M059J (cell line): ENCODE measurements at places on chromosomes 16 and 17.

DNA sequence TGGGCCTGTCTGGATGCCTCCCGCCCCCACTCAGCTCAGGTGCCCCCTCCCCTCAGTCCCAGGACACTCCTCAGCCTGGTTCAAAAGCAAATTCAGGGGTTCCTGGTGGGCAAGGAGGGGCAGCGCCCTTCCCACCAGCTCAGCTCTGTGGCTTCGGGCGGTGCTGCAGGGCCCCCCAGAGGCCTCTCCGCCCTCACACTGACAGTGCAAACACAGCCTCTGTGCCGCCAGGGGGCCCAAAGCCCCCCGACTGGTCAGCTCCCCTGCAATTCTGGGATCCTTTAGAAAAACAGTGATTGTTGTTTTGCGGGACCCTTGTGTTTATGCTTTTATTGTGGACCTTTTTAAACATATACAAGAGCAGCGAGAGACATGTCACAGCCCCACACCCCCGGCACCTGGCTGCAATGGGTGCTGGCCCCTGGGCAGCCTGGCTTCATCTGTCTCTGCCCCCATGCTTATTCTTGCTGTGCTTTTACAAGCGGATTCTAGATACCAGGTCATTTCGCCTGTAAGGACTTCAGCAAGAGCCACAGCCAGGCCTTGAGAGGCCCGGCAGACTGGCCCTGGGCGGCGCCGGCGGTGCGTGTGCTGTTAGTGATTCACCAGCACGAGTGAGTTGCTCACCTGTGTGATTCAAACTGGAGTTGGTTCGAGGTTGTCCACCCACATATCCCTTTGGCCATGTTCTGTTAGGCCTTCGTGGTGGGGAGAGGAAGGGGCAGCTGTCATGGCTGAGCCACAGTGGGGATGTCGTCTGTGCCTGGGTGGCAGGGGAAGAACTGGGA, 21.2 kb downstream of the ZNF469 start:
- DNase-seq = no peak

GRCh38 chr16:68627951-68628425, 17.1 kb upstream of the CDH3 start:
- peak; percentile 64 for DNase-seq

- DNase-seq = no peak
These were observed 1.1 kb downstream of the PRSS22 start for GRCh38 chr16:2856686-2857450.

GRCh38 chr16:69909760-69910159, 41.4 kb upstream of the CLEC18A start:
- no peak for DNase-seq

DNA sequence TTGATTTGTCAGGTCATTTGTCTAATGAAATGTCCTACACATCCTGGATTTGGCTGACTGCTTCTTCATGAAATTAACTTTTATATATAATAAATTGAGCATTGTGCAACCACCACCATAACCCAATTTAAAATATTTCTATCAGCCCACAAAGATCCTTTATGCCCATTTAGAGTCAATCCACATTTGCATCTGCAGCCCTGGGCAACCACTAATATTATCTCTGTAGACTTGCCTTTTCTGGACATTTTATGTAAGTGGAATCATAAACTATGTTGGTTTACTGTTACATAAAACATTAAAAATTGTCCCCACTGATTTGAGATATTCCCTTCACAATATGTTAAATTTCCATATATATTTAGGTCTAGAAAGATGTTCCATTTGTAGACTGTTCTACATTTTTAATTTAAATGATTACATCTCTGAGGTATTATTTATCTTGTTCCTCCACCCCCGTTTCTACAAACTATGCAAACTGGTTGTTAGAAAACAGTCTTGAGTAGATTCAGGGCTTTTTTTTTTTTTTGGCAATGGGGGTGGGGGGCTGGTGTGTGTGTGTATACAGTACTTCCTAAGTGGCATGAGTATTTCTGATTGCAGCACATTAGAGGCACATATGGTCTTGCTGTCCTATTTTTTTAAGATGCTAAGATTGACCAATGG, 16.7 kb downstream of the RFWD3 start:
- no peak for DNase-seq

GRCh38 chr17:58112970-58113631, 29.9 kb downstream of the DYNLL2 start:
- DNase-seq = peak; percentile 59

DNA sequence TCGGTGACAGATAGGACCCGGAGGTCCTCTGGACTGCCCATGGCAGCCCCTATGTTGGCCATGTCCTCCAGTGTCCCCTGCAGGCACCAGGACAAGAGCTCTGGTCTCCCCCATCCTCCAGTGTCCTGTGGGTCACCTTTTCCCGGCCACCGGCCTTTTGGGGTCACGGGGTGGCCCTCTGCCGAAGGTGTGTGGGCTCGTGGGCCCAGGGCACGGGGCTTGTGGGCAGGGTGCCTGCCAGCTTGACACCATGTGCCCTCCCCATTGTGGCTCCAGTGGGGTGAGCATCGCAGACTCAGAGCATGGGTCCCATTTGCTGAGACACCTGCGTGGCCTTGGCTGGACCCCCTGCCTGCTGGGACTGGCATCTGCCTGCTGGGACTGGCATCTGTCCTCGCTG, 18.1 kb downstream of the GSE1 start:
- DNase-seq = no peak

- DNase-seq = no peak
These were observed 3.8 kb upstream of the TMEM220 start for GRCh38 chr17:10733666-10734065.

DNA sequence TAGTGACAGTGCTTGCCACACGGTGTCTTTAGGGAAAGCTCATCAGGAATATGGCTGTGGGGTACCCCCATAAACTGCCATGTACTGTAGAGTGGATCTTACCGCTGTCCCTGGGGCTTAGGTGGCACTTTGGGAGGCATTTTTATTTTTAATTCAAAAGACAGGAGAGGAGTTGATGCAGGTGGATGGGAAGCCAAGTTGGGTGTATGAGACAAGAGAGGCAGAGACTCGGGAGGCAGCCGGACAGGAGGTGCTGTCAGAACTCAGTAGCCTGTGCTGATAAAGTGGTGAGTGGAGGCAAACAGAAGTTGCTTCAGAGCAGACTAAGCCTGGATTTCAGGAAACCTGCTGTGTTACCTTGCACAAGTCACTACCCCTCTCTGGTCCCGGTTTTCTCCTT, 185.9 kb downstream of the TMEM132E start:
- no peak for DNase-seq

DNA sequence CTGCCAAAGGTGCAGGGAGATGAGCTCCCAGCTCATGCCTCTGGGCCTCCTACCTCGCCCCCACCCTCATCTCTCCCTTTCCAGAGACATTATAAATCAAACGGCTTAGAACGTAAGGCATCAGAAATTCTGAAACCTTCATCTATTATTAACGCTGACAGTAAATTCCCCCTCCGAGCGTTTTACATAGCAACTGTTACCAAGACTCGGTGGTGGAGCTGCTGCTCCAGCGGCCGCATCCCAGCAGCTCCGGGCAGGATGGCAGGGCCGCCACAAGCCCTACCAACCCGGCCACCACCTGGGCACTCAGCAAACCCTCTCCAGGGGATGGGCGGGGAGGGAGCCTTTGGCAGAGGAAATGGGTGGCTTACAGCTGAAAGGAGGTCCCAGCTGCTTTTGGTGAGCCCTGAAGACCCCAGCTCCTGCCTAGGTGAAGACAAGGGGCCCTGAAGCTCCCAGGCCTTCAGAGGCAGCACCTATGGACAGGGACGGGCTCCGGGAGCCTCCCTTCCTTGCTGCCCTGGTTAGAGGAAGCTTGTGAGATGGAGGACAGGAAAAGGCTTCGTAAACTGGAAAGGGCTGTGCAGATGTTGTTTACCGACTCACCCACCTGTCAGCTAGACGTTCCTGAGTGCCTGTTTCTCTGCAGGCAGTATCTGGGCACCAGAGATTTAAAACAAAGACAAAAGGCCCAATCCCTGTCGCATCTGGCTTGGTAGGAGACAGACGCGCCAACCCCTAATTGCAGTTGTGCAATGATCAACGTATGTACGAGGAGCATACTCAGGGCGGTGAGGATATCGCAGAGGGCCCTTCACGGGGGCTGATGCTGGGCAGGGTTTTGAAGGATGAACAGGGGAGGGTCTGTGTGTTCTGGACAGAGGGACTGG, 76.9 kb downstream of the RAI1 start:
- DNase-seq = no peak

DNA sequence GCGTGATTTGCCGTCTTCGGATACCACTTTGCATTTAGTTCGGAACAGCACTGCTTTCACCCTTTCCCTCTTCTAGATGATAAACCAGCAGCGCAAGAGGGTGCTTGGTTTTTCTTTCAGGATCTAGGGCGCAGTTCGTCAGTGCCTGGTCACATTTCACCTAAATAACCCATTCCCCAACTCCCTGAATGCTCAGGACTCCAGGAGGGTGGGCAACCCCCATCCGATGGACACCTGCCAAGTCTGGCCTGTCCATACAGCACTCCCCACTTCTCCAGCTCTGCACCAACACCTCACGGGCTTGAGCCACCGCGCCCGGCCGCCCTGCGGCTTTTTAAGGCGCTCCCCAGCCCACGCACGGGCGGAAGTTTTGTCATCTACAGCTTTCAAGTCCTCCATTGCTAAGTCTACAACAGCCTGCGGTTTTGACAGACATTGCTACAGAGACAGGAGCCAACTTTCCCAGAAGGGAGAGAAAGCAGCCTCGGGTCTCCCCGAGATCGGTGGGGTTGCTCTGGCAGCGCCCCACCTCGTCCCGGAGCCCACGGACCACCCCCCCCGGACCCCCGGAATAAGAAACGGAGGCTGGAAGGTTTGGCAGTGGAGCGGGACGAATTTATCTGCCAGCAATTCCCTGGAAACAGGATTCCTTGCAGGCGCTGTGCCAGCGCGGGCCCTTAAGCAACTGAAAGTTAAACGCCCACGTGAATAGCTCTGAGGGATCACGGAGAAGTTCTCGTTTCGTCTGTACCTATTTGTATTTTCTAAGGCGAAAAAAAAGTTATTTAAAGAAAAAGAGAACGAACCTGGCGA, 38.6 kb upstream of the SLFN13 start:
- peak; percentile 74 for DNase-seq

DNA sequence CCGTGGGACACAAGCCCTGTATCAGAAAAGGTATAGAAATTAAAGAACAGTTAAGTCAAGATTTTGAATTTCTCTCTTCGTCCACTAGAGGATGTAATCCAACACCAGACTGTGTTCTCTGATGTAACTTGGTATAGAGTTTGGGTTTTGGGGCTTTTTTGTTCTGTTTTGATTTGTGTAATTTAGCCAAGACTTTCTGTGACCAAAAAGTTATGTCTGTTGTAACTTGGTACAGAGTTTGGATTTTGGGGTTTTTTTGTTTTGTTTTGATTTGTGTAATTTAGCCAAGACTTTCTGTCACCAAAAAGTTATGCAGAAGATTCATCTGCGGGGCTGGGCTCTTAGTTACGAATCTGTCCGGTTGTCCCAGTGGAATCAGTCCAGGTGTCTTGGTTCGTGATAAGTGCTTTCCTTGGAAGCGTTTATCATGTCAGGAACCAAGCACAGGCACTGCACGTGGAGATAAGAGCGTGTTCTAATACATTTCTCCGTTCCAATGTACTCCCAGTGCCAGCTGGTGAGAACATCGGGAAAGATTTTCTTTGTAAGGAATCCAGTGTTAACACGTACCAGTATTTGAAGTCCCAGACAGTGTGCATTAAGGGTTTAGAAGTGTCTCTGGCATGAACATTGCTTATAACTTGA, 44.1 kb upstream of the SEC14L1 start:
- DNase-seq = peak; percentile 53

GRCh38 chr17:74211912-74212208, 1.5 kb upstream of the TTYH2 start:
- DNase-seq = no peak

- DNase-seq = peak; percentile 29
These were observed 6.8 kb upstream of the SULT1A1 start for GRCh38 chr16:28616636-28617035.

DNA sequence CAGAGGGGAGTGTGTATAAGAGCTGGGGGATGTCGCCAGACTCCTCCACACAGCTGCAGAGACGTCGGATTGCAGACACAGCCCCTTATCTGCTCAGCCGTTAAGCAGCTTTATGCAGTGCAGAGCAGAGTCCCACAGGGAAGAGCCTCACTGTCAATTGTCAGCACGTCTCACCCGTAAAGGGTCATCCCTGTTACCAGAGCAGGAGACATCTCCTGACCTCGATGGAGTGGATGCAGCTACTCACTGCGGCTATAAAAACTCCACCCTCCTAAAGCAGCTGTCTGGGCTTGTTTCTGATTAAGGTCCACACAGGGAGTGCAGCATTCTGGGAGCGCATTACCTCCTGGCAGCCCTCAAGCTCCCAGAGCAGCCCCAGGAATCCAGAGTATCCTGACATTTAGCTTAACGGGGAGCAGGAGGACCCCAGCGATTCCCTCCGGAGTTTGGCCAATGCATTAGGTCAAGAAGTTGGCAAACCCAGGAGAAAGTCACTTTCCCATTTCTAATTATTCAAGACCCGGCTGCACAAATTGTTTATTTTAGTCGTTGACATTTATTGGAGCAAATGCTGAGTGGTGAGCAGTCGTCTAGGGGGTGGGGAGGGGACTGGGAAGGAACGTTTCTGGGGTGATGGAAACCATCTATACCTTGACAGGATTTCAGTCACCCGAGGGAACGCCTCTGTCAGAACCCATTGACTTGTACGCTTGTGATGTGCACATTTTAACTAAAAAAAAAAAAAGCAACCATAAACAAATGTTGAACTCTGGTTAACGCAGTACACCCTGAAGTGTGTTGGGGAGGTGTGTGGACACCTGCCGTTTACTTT, 100.0 kb upstream of the ZNF469 start:
- no peak for DNase-seq
